Head of caudate nucleus (tissue), 42 donors: ENCODE measurements at places on chromosomes 7 and 10.

DNA sequence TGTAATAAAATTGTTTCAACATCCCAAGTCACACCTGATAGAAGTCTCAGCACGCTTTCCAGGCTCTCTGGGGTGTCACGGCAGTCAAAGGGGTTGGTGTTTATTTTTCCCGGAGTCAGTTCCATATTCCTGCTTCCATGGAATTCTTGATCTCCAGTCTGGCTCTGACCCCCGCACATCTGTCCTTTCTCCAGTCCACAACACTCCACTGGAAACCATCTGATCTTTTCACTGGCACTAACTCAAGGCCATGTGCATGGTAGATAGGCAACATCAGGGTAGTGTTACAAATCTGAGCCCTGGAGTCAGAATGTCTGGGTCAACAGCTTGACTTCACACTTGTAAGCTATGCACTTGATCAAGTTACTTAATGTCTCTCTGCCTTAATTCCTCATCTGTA is 176.2 kb downstream of the WDR11 start:
- no peak for DNase-seq

DNA sequence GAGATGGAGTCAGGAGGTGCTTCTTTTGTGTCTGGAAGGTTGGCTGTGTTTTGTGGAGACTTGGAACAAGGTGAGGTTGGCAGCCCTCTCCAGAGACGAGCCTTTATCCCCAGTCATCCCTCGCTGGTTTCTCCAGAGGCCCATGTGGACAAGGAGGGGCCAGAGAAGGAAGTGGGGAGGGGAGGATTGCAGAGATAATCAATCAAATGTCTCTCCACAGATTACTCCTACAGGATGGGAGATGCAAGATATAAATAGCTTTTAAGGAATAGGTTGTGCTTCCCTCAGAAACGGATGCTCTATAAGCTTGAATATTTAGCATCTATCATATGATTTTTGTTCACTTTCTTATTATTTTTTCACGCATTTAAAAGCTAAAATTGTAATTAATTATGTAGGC is 70.4 kb upstream of the VWDE start:
- DNase-seq = no peak

DNA sequence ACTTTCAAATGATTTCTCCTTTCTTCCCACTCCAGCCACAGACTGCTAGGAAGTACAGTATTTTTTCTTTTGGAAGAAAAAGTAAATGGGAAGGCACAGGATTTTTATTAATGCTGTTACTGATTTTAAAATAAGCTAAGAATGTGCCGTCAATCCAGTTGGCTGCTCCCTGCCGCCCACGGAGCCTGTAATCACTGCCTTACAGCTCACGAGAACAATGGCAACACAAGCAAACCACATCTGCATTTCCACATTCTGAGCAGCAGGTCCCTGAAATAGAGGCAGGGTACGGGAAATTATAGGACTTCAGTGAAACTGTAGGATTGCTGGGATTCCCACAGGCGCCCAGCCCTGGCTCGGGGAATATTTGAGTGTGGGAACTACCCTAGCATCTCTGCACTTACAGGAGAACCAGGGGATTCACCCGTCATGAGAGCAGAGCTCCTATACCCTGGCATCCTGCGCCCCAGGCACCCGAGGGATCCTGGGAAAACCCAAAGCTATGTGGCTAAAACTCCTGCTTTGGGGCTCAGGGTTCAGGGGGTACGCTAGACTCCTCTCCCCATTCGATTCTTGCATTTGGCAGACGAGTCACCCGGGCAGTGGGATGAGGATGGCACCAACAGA is 72.9 kb upstream of the TNS3 start:
- DNase-seq = no peak

- DNase-seq = no peak
Measured at GRCh38 chr10:11454160-11454559, 157.3 kb downstream of the USP6NL start.

- DNase-seq = no peak
Measured at GRCh38 chr7:42010751-42011150, 226.3 kb downstream of the GLI3 start.

- no peak for DNase-seq
Measured at GRCh38 chr10:16674147-16674703, 143.0 kb downstream of the RSU1 start.

DNA sequence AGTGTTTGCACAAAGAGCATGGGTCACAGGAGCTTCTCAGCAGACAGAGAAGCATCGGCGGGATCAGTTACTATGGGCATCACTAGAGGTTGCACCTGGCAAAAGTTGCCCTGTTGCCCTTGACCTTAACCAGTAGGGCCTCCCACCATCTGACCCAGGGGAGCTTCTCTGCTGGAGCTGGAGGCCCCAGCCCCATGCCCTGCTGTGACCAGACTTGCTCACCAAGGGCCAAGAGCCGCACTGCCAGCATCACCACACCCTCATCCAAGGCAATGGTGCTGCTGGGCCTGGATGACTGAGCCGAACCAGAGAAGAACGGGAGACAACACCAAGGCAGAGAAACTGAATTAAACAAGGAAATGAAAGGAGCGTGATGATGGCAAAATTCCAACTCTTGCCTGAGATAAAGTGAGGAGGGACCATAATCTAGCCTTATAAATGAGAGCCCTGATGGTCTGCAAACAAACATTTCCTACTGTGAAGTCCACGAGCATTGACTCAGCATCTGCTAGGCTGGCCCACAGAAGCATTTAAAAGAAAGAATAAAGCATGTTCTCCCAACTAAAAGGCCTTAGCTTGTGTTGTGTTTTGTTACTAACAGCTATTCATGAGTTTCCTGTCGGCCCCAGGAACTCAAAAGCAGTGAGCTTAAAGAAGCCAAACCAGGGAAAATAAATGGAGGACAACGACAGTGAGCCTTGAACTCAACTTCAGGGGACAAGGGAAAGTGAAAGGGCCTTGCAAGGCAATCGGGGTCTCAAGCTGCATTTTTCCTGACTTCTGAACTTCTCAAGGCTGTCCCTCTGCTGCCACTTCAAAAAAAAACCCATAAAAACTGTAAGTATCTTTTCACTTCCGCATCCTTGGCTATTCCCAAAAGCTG is 60.4 kb downstream of the AFAP1L2 start:
- no peak for DNase-seq

GRCh38 chr10:43843321-43844101 is 194.8 kb upstream of the ZNF32 start:
- no peak for DNase-seq

- no peak for DNase-seq
Measured at GRCh38 chr7:12620371-12620770, 49.9 kb downstream of the SCIN start.

GRCh38 chr10:12949248-12949647 is 52.3 kb downstream of the CCDC3 start:
- no peak for DNase-seq

GRCh38 chr10:129883029-129883428 is 81.0 kb downstream of the EBF3 start:
- DNase-seq = no peak

DNA sequence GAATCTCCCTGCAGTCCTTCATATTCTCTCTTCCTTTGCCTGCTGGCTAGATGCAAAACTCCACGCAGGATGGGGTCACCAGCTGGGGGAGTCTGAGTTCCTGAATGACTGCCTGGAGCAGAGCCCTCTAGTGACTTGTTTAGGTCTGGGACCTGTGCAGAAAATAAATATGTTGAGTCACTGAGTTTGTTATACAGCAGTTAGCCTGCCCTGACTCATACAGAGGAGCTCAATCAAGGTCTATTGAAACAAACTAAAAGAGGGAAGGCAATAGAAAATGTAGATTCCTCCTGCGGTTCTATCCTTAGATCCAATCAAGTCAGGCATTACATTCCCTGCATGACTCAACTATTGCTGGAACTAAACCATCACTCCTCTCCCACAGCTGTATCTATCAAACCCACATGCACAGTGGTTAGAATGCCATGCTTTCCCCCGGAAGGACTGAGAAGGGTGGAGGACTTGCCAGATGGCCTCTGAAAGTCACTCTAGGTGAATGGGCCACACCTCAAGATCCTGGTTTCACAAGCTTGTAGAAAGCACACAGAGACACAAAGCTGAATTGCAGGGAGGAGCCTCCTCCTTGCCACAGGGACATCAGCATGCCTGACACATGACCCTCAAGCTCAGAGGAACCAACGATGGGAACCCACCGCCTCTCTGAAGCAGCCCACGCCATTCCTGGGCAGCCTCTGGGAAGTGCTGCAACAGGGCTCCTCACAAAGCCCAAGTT is 73.9 kb downstream of the SH3PXD2A start:
- DNase-seq = no peak

DNA sequence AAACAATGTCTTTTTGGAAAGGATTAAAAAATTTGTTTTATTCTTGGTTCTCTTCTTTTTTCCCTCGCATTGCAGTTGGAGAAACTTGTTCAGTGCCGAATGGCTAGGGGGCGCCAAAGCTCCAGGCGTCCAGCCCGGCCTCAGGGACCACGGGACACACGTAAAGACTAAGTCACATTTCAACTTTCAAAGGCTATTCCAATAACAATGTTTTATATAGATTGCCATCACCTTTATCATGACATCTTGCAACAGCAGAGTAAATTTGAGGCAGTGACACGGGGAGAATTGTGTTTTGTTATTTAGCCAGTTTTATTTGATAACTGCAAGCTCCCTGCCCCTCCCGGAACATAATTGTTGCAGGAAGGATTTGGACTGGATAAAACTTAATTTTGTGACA is 2.2 kb upstream of the IGFBP3 start:
- DNase-seq = peak; percentile 71

DNA sequence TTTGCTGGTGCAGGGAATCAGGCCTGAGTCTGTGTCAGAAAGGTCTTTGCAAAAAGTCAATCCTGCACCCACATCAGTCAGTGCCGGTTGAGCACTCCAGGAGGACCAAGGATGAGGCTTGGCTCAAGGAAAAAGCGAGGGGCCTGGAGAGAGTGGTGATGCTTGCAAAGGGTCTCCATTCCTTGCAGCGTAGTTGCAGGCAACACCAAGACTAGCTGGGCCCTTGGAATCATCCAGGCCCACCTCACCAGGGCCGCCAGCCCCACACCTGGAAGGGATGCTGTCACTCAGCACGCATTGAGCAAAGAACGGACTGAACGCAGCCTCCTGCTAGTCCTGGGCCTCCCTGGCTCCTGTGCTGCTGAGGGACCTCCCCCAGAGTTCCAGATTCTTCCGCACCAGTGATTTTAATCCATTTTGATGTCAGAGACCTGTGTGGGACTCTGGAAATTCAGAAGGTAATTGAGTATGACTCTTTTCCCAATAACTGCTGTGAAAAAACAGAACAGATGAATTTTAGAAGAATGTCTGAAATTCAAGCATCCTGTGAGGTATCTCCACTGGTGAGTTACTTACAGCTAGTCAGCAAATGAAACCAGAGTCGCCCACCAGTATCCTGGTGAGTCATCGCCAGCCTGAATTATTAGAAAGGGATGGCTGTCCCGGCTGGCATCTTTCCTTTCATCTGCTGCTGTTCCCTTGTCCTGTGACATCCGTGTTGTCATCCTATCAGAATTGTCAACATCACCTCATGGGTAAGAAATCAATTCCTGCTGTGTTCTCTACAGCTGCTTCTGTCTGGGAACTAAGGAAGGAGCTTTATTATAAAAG is 150.8 kb upstream of the NPS start:
- DNase-seq = peak; percentile 51

GRCh38 chr10:82982110-82982608 is 1107.2 kb downstream of the NRG3 start:
- no peak for DNase-seq

DNA sequence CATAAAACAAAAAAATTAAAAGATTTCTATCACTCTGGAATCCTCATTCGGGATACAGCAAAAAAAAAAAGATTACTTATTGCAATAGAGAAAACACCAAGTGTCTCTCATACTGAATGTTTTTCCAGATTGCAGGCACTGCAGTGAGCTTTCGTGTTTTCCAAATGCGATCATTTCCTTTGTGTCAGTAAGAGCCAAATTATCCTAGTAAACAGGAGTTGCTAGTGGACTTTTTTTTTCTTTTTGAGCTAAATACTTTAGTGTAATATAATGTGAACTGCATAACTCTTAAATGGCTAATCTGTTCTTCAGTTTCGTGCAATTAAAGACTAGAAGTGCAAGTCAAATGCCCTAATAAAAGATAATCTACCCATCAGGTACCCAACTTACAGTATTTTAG is 44.4 kb upstream of the TOMM7 start:
- no peak for DNase-seq

GRCh38 chr10:125094806-125095205 is 65.6 kb downstream of the CTBP2 start:
- DNase-seq = no peak

- no peak for DNase-seq
Measured at GRCh38 chr7:37494926-37495325, 46.3 kb upstream of the ELMO1 start.

GRCh38 chr10:1267568-1267967 is 211.4 kb downstream of the WDR37 start:
- no peak for DNase-seq
